ENCODE measurements at places on chromosomes 6 and 20. TPM values are rescaled to one million over a fixed set of nuclear protein-coding genes. Genes with fewer than 3 reads are reported as not detected.

Gene SLC35A1
- total RNA-seq: 10.8 TPM

Gene NKAPL
- total RNA-seq: 0.36 TPM

Gene KCNS1
- 2.3 TPM for total RNA-seq

Gene RIPOR2
- 9.2 TPM for total RNA-seq

Gene MCHR2
- not detected for total RNA-seq

Gene KIF25
- total RNA-seq: not detected

Gene CST4
- total RNA-seq: not detected

Gene ANKRD66
- not detected for total RNA-seq

Gene SCRT2
- not detected for total RNA-seq

Gene ESR1
- under 0.01 TPM for total RNA-seq

All from cardiac atrium fibroblast (primary cell).